NCI-H1694 (cell line): ENCODE measurements at places on chromosomes 12 and 14.

DNA sequence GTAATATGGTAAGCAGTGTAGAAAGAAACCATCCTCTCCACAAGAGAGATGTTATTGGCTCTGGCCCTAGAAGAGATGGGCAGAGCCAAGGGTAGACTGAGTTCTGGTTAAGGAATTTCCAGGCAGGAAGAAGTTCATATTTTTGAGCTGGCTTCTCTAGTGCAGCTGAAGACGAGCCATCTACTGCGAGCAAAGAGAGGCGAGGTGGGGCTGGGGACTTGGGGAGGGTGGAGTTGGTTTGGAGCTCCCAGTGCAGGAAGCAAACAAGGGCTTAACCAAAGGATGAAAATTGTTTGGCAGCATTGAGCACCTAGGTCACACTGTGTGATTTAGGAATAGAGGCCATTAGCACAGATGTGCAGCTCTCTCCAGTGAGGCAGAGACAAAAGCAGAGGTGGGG is 239.6 kb downstream of the ZFP36L1 start:
- DNase-seq, result no peak

- no peak for DNase-seq
These were observed 118.3 kb upstream of the LRFN5 start for GRCh38 chr14:41488401-41488800.

GRCh38 chr12:45727980-45728629 is 1.4 kb upstream of the ARID2 start:
- DNase-seq, result no peak

GRCh38 chr12:19744705-19745218 is 305.5 kb downstream of the AEBP2 start:
- DNase-seq, result no peak

- DNase-seq, result no peak
These were observed 120.7 kb downstream of the FOXN3 start for GRCh38 chr14:89296281-89296745.

- no peak for DNase-seq
These were observed 68.2 kb upstream of the MDM1 start for GRCh38 chr12:68400226-68400829.

- DNase-seq, result no peak
These were observed 1.4 kb downstream of the DUSP6 start for GRCh38 chr12:89350630-89351488.

DNA sequence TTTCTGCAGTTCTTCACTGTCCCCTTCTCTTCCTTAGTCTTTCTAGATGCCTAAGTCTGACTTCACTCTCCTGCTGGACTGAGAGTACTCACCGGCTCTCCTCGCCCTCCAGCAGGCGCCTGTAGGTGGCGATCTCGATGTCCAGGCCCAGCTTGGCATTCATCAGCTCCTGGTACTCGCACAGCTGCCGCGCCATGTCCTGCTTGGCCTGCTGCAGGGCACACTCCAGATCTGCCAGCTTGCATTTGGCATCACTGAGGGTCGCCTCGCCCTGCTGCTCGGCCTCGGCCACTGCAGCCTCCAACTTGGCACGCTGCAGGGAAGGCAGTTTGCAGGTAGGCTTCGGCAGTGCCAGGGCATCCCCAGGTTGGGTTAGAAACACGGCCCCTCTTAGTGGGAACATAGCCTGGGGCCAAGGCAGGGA is 5.2 kb downstream of the KRT84 start:
- DNase-seq, result no peak
